Ecto neural progenitor cell (in vitro differentiated cells): ENCODE measurements at places on chromosomes 16 and 17.

DNA sequence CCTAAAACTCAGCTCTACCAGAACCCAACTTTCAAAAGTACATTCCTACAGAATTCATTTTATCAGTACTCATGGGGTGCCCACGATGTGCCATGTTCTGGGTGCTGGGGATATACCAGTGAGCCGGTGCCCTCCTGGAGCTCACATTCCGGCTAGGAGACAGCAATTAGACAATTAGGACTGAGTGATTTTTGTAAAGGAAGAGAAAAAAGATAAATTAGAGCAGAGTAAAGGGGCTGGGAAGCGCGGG lies 449 bp upstream of the MRPL58 start:
- no peak for DNase-seq

GRCh38 chr16:67451704-67452435 lies 20.9 kb downstream of the HSD11B2 start:
- no peak for DNase-seq

DNA sequence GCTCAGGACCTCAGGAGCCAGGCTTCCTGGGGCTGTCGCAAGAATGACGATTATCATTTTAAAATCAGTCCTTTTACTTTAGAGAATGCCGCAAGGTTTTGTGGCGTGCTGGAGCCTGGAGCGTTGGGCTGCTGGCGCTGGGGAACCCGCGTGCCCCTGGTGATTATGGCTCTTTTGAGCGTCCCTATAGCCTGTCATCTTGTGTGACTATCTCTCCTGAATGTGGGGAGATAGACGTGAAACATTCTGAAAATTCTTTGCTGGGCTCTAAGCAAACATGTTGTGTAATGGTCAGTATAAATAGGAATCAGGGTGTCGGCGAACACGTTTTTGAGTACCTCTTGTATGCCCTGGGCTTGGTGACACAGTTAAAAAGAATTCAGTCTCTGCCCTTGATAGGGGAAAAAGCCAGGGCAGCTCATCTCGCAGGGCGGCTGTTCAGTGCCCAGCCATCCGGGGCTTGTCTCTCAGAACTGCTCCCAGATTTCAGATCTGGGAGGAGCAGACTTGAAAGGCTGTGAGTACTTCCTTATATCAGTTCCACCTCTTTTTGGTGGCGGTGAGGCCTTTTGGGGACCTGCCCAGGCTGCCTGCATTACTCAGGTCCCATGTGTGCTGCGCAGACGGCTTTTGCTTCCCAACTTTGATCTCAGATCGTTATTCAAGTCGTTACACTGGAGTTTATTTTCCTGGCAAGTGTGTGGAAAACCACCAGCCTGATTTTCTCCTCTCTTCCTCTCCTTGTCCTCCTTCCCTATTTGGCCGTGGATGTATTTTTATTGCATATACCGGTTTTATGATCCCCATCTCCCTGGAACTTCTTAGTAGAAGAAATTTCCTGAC lies 973 bp downstream of the SLC7A6 start:
- no peak for DNase-seq

- DNase-seq = peak; percentile 81
Measured at GRCh38 chr16:5058476-5058875, 7.3 kb downstream of the C16orf89 start.

DNA sequence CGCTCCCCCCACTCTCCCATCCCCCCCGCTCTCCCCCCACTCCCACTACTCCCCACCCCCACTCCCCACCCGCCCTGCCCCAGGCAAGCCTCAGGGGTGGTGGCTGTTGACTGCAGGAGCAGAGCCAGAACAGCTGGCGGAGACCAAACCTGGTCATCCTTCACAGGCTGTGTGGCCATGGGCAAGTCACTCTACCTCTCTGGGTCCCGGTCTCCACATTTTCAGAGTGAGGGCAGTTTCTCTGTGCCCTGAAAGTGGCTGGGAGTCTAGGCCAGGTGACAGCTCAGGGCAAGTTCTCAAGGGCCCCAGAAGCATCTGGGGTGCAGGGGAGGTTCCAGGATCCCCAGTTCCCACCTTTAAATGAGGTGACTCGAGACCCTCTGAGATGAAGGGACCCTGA lies 15.1 kb upstream of the BAHCC1 start:
- no peak for DNase-seq

DNA sequence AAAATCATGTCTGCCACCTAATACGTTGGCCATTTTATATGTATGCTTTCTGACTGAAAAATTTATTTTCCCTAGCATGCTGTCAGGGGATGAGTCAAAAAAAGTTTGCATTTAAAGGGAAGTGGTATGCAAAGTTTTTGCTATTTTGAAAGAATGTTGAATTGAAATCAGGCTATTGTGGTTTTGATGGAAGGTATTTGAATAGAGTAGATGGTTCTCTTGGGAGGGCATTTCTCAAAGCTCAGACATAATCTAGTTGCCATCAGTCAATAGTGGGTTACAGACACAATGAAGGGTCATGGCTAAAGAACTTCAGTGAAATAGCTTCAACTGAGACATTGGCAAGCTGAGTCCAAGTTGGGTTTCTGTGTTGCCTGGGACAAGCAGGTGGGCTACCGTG lies 102.4 kb downstream of the MAP2K6 start:
- DNase-seq = no peak

GRCh38 chr17:2251098-2251497 lies 52.5 kb downstream of the SMG6 start:
- no peak for DNase-seq

DNA sequence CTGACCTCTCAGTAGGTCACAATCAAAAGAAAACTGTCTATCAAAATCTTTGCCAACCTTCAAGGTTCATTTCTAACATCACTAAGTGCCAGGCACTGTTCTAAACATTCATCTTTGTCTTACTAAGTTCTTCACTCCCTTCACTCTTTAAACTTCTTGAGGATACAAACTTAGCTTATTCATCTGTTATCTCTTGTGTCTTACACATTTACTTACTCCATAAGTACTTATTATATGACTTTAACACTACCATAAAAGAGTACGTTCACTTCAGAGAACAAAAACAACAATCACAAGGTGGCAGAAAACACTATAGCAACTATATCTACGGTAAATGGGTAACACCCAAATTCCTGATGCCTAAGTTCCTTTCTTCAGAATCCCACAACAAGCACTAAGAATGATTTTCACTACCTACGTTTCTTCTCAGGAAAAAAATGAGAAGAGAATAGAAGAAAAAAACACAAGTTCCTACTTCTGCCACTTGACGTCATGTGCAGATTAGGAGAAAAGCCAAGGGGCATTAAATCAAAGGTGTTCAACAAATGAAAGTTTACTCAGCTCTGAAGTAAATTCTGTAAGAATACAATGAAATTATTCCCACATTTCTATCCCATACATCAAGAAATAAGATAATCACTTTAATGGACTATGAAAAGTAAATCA lies 29.2 kb downstream of the KANSL1 start:
- no peak for DNase-seq

DNA sequence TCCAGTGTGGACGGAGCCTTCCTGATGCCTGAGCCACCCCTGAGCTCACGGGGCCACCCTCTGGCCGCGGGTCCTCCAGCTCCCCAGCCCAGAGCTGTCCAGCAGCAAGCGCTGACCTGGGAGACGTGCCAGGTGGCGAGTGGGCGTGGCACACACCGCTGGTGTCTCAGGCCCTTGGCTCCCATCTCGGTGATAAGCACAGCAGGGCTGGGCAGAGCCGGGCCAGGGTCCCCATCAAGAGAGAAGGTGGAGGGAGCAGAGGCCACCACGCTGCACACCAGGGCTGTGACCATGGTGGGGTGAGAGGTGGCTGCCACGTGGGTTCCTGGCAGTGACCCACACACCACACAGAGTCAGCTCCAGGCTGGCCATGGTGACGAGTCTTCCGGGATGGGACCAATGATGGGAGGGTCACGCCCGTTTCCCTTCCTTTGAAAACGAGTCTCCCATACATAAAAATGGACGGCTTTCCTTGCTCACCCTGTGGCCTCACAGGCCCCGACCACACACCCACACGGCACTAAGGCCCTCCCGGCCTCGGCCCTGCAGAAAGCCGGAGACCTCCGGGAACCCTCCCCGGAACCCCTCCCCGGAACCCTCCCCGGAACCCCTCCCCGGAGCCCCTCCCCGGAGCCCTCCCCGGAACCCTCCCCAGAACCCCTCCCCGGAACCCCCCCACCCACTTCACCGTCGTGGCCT lies 16.8 kb downstream of the UTS2R start:
- no peak for DNase-seq

DNA sequence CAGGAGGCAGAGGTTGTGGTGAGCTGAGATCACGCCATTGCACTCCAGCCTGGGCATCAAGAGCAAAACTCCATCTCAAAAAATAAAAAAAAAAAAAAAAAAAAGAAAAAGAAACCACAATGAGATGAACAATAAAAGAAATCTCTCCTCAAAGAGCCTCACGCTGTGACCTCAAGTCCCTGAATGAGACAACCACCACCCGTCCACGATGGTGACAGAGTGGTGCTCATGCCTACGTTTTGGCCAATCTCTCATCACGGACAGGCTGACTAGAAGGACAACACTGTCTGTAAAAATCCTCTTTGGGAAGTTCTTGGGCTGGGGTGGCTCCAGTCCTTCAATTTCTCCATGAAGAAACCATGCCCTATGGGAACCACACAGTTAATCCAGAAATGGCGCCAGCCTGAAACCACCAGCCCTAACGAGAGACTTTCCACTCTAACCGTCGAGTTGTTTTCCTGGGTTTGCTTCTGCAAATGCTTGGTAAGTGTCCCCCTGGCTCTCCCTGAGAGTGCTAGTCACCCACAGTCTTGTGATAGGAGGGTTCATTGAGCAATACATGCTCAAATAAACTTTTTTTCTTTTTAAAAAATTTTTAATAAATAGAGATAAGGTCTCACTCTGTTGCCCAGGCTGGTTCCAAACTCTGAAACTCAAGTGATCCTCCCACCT lies 15.0 kb upstream of the PRSS27 start:
- no peak for DNase-seq

GRCh38 chr16:50444526-50444925 lies 75.7 kb upstream of the BRD7 start:
- DNase-seq = no peak

DNA sequence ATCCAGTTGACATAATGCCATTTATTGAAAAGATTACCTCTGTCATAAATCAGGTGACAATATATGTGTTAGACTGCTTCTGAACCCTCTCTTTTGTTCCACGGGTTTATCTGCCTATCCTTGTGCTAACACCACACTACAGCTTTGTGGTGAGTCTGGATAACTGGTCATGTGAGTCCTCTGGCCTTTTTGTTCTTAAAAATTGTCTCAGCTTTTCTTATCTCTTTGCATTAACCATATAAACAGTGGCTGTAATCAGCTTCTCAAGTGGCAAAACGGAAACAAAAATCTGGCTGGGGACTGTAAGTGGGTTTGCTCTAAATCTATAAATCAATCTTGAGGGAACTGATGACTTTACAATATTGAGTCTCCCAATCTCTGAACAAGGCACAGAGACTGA lies 44.6 kb downstream of the STX8 start:
- DNase-seq = no peak

DNA sequence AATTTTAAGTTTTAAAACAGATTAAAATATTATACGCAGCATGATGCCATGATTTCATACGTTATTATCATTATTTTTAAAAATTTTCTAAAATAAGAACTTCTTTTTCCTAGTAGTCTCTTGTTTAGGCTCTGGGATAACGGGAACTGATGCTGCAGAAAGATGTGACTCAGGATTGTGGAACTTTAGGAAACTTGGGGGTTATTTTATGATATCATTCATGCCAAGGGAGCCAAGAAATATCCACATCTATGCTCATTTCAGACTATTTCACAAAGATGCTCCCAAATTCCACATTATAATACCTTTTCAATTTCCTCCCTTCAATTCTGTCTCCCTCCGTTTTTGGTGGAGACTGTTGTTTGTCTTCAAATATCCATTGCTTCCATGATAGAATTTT lies 236.4 kb downstream of the HS3ST3A1 start:
- DNase-seq = no peak

- no peak for DNase-seq
Measured at GRCh38 chr17:49024523-49024922, 27.3 kb downstream of the IGF2BP1 start.

DNA sequence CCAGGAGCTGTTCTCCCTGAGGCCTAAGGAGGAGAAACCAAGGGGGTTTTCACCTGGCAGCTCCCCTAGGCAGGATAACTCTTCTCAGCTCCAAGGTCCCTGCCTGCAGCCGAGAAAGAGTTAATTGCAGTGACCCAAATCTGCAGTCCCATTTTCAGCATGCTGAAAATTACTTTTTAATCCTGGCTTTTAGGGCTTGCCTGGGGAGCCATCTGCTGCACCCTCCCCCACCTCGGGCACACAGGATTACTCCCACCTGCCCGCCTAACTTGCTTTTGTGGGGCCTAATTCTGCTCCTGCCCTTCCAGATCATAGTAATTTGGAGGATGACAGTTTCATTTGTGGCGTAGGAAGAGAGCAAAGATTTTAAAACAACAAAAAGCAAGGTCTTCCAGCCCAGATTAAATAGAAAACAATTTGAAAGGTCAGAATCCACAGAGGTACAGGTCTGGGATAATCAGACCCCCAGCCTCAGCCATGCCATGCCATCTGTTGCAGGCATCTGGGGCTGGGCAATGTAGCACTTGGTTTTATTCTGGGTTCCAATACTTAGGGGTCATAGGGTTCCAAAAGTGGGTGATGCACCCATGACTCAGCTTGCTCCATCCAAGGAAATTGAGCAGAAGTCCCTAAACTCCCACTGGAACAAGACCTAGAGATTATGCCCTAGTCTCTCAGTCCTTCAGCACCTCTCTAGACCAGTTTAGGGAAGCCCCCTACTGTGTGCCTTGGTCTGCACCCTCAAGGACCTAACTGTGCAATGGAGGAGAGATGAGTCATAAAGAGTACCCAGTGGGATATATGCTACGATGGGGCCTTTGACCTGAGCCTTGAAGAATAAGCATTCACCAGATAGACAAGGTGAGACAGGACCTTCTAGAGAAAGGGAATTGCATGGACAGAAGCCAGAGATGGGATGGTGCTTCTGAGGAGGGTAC lies 64.5 kb upstream of the NLK start:
- no peak for DNase-seq

DNA sequence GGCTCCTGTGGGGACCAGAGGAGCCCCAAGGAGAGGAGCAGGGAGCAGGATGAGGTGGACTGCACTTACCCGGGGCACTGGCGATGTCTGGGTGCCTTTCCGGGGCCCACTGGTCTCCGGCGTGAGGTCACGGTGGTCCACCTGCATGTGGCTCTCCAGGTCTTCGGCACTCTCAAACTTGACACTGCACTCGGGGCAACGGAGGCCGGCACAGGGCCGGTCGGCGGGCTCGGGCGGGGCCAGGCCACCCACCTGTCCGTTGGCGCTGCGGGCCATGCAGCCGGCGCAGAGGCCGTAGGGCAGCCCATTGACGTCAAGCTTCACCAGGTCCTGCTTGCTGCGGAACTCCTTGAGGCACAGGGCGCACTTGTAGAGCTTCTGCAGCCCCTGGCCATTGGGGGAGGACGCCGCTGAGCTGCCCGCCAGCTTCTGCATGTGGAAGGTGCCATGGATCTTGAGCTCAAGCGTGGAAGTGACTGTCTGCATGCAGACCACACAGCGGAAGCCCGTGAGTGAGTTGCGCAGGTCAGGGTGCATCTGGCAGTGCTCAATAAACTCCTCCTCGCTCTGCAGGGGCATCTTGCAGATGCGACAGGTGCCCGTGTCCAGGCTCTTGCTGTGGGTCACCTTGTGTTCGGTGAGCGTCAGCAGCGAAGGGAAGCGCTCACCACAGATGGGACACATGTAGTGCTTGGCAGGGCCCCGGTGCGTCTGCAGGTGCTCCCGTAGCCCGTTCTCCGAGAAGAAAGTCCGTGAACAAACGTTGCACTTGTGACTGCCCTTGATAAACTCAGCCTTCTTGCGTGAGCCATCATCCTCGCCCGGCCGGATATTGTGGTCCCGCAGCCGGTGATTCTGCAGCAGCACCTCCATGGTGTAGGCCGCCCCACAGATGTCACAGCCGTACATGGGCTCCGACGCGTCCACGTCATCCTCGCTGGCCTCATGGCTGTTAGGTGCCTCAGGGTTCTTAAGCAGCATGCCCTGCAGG lies 220.0 kb downstream of the ZNF423 start:
- no peak for DNase-seq
